SK-N-SH (cell line): ENCODE measurements at places on chromosomes 2 and 18.
A peak's percentile ranks its signal among the peaks of the same experiment; 100 is the strongest.

GRCh38 chr2:118729760-118730159, 117.7 kb downstream of the EN1 start:
- DNase-seq = no peak

DNA sequence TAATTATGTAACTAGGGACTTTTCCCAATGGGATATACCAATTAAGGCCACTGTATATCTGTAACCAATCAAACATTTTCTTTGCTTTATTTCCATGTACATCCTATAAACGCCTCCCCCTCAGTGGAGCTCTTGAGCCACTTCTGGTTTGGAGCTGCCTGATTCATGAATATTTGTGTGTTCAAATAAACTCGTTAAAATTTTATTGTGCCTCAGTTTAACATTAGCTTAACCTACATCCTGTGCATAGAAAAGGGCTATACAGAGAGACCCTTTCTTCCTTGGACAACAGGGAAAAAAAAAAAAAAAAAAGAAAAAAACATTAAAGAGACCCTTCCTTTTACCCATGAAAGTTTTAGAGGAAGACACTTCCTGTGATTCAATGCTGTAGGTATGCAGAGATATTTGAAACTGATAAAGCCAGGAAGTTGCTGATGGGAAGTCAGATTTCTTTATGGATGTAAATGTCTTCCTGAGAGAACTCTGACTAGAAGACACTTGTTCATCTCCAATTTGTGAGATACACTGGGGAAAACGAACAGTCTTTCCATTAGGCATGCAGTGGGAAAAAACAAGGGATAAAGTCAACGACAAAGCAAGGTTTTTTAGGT, 614.6 kb upstream of the SOX11 start:
- peak; percentile 24 for DNase-seq

DNA sequence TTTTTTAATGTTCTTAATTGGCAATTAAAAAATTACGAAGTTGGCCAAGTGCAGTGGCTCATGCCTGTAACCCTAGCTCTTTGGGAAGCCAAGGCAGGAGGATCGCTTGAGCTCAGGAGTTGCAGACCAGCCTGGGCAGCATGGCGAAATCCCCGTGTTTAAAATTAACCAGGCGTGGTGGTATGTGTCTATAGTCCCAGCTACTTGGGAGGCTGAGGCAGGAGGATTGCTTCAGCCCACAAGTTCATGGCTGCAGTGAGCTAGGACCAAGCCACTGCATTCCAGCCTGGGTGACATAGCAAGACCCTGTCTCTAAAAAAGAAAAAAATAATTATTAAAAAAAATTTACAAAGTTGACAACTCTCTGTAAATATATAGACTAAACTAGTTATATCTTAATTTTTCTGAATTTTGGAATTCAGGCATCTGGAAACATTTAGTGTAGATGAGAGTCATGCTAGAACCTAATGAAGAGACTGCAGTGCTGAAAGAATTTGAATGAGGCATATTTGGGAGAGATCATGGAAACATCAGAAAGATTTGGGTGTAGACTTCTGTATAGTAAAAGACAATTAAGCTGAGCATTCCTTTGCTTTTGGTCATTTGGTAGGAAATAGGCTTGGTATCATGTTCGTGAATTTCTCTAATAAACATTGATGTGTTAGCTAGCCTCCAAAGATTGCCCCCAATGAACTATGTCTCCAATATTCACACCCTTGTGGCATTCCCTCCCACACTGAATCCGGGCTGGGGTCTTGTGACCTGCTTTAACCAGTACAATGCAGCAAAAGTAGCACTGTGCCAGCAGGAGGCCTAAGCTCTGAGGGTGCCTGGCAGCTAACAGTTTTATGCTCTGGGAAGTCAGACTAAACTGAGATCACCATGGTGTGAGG, 4.2 kb upstream of the ROCK1 start:
- DNase-seq = no peak

- no peak for DNase-seq
Observed at GRCh38 chr2:10534514-10535250, 86.6 kb upstream of the ODC1 start.

- DNase-seq = peak; percentile 41
Observed at GRCh38 chr2:69177063-69177771, 164.2 kb downstream of the ANTXR1 start.

DNA sequence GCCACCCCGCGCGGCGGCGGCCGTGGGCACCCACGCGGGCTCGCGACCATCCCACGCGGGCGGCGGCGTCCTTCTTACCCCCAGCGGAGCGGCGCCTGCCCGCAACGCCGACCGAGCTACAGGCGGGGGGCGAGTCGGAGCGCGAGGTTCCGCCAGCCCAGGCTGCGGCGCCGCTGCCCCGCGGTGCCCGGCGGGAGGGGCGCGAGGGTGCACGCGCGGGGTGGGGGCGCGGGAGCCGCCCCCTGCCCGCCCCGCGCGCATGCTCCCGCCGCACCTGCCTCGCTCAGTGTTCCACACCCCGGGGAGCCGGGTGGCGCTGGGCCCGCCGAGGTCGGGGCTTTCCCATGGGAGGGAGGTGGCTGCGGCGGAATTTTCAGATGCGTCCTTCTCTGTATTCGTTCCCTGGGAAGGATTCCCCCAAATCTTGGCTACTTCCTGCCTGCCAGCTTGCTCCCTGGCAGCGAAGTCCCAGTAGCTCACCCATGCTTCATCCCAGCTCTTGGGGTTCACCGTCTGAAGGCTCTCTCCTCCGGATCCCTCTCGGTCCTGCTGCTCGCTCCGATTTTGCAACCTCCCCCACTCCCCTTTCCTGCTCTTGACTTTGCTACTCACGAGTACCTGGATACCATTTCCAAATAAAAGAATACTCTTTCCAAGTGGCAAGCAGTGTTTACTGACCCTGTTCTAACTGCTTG, at the start of gene L3MBTL4:
Gene L3MBTL4, minus strand, starts transcription at position 189 of the 695 bp plus-strand sequence. CDS start 103,286 bp downstream, outside the sequence.
- DNase-seq = peak; percentile 87

DNA sequence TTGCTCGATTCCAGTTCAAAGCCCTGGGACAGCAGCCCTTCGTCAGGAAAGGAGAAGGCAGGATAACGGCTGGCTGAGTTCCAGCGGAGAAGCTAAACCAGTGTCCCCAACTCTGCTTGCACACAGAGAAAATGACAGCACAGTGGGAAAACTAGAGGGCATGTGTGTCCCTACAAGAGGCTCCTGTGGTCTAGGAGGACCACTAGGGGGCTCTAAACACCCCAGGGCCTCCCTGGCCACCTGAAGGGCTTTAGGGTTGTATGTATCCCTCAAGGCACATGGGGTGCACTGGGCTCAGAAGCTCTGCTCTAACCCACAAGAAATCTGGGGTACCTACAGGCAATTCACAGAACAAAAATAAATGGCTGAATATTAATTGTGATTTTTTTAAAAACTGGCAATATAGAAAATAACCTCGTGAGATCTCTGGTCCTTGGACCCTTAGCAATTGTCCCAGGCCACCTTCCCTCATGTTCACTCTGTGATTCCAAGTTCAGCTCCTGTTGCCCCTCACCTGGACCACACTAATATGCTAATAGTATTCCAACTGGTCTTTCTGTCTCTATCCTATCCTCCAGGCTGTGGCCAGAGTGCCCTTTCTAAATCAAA, 17.5 kb downstream of the STAT1 start:
- DNase-seq = peak; percentile 66

DNA sequence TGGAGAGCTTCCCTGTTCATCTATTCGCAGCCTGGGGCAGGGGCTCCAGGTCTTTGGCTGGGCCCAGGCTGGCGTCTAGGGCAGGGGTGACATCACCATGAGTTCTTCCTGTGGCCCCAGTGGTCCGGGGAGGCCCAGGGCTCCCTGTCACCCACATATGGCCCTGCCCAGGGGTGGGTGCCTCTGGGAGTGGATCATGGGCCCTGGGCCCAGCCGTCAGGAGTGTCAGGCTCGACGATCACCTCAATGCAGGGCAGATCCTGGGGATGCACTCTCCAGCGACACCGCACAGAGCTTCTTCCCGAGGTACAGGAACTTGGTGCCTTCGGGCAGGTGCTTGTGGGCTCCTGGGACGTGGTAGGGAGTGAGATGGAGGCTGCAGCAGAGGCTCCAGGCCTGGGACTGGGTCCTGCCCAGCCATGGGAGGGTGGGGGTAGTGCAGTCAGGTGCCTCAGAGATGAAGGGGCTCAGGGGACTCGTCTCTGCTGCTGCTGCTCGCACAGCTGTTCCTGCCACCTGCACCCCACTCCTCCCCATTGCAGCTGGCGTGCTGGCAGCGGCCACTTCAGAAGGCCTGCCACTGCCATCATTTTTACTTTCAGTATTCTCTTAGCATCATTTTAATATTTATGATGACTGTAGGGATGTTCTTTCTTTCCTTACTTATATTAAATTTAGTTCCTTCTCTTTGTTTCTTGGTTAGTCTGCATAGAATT, 196.0 kb upstream of the VRK2 start:
- no peak for DNase-seq

- no peak for DNase-seq
Observed at GRCh38 chr2:3143602-3144001, 234.0 kb downstream of the EIPR1 start.

GRCh38 chr2:5203134-5203755, 488.9 kb upstream of the SOX11 start:
- no peak for DNase-seq

DNA sequence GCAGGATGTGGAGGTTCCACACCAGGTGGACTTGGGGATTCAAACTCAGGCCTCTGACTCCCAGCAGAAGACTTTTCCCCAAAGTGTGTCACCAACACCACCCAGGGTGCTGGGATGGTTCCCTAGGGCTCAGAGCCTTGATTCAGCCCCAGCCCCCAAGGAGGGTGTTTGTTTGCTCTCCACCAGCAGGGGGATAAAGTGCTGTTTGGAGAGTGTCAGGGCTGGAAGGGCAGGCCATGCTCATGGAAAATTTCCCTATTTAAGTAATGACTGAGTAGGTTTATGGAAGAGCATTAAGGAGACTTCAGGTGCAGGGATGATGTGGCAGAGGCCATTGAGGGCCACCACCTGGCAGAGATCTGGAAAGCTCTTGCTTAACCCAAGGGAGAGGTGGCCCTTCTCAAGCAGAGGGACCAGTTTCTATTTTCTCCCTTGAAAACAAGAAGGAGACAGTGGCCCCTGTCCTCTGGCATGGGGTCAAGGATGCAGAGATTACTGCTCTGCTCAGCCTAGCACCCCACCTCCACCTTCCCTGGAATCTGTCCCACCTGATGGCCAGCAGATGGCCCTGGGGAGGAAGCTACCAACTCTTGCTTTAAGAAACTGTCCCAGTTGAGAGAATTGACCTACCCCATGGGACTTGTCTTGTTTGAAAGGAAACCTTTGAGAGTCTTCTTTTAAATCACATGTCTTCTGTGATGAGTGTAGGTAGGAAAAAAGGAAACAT, 122.1 kb downstream of the ACOXL start:
- DNase-seq = no peak

- DNase-seq = no peak
Observed at GRCh38 chr2:10970666-10971065, 58.9 kb downstream of the KCNF1 start.

GRCh38 chr2:26299471-26300101, 46.4 kb upstream of the SELENOI start:
- DNase-seq = no peak

DNA sequence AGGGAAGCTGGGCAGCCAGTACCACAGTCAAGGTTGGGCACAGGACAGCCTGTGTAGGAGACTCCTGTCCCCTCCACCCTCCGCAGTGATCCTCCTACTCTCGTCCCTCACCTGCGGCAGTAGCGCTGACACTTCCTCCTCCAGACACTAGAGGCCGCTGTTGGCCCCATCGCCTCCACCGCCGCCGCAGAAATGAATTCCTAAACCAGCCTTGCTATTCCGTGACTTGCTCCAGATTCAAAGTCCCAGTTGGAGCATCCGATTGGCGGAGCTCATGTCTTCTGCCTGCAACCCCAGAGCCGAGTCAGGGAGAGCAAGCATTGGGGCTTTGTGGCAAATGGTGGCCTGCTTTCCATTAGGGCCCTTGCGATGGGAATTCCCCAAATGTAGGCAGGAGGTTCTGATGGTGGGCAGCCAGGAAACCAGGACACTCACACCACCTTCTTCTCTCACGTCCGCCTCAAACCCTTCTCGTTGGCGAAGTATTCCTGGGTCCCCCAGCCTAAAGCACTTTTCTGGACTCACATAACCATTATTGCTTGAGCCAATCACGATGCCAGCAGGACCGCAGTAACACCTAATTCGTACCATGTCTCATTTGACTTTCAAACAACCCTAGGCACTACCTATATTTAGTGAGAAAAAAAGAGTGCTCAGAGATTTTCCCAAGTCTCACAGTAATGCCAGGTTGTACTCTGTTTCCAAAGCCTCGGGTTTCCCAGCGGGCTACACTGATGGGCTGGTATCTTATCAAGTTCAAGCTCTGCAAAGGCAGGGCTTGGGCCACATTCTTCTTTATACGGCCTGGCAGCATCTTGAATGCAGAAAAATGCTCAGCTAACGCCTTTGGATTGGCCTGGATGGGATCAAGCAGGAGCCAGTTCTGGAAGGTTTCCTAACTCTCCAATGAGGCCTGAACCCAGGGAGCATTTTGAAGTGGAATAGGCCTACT, 1.2 kb upstream of the DNAJB2 start:
- peak; percentile 81 for DNase-seq

- no peak for DNase-seq
Observed at GRCh38 chr2:159349674-159350299, 63.3 kb upstream of the WDSUB1 start.

GRCh38 chr2:226701052-226701451, 98.6 kb downstream of the IRS1 start:
- DNase-seq = no peak
